ENCODE measurements at places on chromosomes 2 and 18.

GRCh38 chr2:190947711-190948251 is 66.2 kb downstream of the STAT1 start:
- no peak for DNase-seq

DNA sequence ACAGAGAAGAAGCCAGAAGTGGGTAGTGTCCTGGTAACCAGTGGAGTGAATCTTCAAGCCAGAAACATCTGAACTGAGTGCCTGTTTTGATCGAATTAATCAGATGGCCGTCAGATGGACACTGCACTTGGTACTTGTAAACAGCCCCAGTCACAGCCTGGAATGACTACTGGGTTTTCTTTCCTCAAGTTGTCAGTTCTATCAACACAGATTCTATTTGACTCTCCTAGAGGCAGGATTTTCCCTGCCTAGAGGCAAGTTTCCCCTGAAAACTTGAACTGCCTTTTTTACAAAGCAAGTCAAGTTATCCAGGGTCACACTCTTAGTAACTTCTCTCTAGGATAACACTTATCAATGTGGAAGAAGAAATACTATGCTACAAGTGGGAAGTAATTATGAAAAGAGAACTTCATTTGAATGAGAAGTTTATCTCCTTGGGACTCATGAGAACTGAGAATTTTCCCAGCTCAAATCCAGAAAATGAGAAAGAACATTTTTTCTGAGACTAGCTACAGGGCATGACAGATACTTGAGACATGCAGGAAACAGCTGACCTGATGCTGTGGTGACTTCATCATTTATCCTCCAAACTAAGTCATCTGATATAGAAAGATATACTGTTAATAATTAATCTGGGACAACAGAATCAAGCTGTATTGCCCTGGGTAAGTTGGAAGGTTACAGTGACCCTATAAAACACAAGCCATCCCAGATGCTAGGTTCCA is 36.0 kb downstream of the SULT1C2 start:
- DNase-seq: no peak

DNA sequence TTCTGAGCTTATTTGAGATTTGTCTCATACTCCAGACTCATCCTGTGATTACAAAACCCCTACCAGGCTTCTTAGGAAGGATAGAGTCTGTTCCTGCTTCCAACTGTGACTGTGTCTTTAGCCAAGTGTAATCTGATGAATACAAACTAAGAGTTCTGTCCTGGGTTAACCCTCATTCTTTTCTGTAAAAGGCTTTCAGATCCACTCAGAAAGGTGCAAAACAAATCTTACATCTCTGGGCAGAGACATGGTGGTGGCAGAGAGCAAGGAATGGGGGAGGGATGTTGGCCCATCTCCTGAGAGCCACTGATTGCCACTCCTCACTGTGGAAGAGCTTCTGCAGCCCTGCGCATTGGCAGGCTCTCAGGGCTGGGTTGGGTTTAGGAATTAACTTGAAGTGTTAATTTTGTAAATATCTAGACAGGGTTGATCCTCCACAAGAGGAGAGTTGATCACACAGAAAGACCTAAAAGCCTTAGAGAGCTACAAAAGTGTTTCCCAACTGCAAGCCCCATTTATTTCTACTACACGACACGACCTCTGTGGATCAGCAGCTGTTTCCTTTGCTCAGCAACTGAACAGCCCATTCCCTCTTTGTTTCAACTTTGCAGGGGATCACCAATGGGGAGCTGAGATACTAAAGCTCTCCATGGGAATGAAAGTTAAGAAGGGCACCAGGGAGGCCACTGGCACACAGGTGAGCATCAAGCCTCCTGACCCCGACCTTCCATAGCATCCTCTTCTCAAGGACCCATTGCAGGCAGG is 23.7 kb upstream of the SPTBN1 start:
- DNase-seq: no peak

DNA sequence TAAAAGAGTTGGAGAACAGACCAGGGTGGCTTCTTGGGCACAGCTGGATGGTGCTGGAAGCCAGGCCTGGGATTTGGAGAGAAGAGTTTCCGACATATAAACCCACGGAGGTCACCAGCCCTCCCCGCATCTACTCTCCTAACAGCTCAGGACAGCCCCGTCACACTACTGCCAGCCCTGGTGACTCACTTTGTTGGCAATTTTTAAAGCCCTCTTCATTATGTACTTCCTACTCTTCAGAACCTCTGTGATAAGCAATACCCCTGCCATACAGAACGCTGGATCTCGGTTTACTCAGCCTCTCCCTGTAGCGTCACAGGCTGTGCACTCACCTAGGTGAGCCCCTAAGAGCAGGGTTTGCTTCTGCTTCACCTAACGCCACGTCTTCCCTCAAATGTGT is 48.1 kb downstream of the ID2 start:
- DNase-seq: no peak

- DNase-seq: no peak
Observed at GRCh38 chr2:152407204-152407721, 72.3 kb downstream of the FMNL2 start.

GRCh38 chr18:78144669-78145068 is 834.9 kb upstream of the SALL3 start:
- DNase-seq: no peak

DNA sequence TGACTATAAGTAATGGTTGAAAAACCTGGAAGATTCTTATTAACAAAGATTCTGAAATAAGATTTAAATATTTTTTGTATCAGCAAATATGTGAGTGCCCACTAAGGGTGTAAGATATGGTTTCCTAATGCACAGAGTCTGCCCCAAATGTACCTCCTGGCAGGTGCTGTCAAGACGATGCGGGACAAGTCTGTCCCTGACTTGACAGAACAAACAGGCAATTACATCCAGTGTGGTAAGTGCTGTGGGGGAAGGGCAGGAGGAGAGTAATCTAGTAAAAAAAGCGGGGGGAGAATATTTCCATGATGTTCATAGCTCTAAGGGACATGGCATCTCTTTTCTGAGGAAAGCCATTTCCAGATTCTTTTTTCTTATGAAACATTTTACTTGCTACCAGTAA is 127.5 kb downstream of the COL4A4 start:
- DNase-seq: no peak

DNA sequence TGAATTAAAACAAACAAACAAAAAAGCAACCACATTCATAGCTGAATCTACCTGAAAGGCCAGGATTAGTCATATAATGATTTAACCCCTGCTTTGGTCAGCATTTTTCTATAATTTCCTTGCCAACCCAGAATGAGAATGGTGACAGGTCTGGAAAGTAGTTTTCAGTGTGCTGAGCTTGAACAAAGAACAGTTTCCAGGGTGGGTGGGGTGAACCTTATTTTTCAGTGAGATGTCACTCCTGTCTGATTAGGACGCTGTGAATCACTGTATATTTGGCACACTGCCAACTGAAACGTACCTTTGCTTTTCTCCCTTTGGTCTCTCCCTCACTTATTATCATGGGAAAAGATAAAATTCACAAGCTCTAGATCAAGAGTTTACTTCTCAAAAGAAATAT is 35.0 kb upstream of the DSC1 start:
- DNase-seq: no peak

- no peak for DNase-seq
Observed at GRCh38 chr2:98944775-98945174, 8.8 kb upstream of the CRACDL start.

GRCh38 chr2:29844713-29845326 is 76.6 kb downstream of the ALK start:
- DNase-seq: no peak

DNA sequence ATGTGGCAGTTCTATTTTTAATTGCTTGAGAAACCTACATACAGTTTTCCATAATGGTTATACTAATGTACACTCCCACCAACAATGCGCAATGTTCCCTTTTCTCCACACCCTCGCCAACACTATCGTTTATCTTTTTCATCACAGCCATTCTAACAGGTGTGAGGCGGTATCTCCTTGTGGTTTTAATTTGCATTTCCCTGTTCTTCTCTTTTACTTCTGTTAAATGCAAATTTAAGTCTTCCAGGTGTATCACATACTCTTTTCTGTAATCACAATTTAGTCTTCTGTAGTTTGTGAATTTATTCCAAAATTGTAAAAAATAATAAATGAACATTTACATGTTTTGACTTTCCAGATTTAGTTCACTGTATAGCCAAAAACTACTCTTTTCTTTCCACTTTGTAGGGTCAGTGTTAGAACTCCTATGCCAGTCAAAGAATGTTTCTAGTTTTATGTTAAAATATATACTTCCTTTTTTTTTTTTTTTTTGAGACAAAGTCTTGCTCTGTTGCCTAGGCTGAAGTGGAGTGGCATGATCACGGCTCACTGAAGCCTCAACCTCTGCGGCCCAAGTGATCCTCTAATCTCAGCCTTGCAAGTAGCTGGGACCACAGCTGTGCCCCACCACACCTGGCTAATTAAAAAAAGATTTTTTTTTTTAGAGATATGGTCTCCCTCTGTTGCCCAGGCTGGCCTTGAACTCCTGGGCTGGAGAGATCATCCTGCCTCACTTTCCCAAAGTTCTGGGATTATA is 15.4 kb upstream of the ACYP2 start:
- DNase-seq: no peak

DNA sequence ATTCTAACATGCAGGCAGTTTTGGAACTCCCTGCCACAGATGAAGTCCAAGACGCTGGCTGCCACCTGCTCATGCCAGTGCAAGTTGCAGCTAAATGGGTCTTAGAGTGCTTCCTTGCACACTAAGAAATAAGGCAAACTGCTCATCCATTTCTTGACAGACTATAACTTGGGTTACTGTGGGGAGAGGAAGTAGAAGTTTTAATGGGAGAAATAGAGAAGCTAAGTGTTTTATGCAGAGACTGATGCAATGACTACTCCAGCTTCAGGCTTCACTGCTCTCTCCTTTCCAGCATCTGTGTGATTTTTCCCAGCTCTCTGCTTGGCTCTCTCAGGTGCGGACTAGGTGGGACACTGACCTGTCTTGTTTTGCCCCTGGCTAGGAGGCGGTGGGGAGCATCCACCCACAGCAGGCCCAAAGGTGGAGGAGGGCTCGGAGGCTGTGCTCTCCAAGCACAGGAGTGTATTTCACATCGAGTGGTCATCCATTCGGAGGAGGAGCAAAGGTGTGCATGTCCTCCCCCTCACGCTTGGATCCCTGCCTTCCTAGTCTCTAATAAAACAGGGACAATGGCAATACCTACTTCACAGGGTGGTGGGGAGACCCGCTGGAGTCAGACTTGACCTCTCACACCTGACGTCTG is 48.2 kb downstream of the SLC14A2 start:
- no peak for DNase-seq

DNA sequence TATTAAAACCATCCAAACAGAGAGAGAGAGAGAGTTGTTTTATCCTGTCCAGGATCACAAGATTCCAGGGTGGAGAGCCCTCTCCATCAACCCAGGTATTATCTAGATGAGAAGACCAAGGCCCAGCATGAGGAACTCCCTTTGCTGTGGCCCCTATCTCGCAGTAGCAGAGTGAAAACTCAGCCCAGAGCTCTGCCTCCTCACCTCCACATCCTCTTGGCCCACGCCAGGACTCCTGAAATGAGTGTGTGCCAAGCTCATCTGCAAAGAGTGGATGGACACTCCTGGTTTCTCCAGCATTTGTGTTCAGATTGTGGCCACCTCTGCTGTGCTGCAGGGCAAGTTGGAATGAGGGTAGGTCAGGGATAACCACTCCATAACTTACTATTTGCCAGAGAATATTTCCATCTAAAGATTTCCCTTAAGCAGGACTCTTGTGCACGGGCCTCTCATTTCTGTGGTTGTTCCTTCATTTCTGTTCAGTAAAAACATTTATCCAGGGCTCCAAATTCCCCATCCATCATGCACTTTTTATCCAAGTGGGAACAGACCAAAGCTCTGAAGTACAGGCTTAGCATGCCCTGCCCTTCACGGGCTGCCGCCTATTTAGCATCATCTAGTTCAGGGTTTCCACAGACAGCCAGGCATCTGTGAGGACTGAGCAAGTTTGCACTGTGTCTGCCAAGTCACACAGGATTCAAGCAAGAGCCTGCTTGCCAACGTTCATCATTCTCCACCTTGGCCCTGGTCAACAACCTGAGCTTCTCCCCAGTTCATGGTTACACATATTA is 583.2 kb upstream of the ID2 start:
- no peak for DNase-seq

- no peak for DNase-seq
Observed at GRCh38 chr2:70962885-70963878, 15.2 kb upstream of the ANKRD53 start.

- DNase-seq: no peak
Observed at GRCh38 chr18:49623571-49623970, 61.7 kb downstream of the LIPG start.

GRCh38 chr18:48896875-48897511 is 53.8 kb downstream of the SMAD7 start:
- DNase-seq: no peak

- DNase-seq: no peak
Observed at GRCh38 chr18:35876243-35876642, 96.2 kb upstream of the RMP24 start.

DNA sequence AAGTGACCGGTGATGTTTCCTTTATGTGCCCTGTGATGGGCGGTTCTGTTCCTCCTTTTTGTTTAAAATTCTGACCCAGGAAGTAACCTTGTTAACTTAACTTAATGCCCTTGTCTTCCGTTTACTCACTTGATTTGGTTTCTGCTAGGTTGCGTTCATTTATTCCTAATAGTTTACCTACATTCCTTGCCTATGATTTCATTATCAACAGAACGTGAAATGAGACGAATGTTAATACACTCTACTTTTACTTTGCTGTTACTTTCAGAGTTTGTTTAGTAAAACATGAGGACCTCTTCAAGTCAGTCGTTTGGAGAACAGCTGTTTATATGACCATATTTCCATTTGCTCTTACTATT is 638 bp downstream of the CEP192 start:
- no peak for DNase-seq

- no peak for DNase-seq
Observed at GRCh38 chr2:38598991-38599295, 3.8 kb downstream of the HNRNPLL start.

- DNase-seq: no peak
Observed at GRCh38 chr18:3323900-3324299, 62.0 kb downstream of the MYL12B start.

GRCh38 chr2:31429040-31429439 is 14.5 kb upstream of the XDH start:
- no peak for DNase-seq

GRCh38 chr18:49697757-49698524 is 115.4 kb downstream of the ACAA2 start:
- no peak for DNase-seq

- no peak for DNase-seq
Observed at GRCh38 chr2:128405981-128406613, 87.4 kb upstream of the HS6ST1 start.

- no peak for DNase-seq
Observed at GRCh38 chr2:168189835-168190569, 57.4 kb downstream of the STK39 start.

DNA sequence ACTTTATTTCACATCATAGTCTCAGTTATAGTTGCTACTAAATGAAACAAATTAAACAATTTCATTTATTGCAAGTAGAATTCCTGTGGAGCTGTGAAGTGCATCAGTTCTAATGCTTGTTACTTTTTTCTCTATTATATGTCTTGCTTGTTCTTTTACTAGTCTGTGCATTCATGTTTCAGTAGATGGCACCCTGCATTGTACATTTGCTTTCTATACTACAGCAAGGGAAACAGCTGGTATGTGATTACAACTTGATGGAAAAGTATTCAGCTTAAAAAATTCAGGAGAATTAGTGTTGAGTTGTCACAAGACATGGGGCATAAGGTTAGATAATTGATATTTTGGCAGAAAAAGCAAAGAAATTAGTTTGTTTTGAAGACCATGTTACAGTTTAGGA is 72.3 kb downstream of the TANK start:
- DNase-seq: no peak

- no peak for DNase-seq
Observed at GRCh38 chr2:83695530-83695929, 763.5 kb downstream of the SUCLG1 start.

Data from stimulated activated CD8-positive, alpha-beta memory T cell treated with anti-CD3 and anti-CD28 coated beads, Interleukin-7, amount 100 ng/mL, for 1 hour (primary cell).